ENCODE measurements at places on chromosomes 7 and 10.

- no peak for DNase-seq
These were observed 79.9 kb upstream of the RHEB start for GRCh38 chr7:151599401-151600227.

- no peak for DNase-seq
These were observed 10.6 kb downstream of the CPED1 start for GRCh38 chr7:120998996-120999565.

GRCh38 chr10:52965938-52966401 is 193.4 kb upstream of the MBL2 start:
- DNase-seq, result no peak

DNA sequence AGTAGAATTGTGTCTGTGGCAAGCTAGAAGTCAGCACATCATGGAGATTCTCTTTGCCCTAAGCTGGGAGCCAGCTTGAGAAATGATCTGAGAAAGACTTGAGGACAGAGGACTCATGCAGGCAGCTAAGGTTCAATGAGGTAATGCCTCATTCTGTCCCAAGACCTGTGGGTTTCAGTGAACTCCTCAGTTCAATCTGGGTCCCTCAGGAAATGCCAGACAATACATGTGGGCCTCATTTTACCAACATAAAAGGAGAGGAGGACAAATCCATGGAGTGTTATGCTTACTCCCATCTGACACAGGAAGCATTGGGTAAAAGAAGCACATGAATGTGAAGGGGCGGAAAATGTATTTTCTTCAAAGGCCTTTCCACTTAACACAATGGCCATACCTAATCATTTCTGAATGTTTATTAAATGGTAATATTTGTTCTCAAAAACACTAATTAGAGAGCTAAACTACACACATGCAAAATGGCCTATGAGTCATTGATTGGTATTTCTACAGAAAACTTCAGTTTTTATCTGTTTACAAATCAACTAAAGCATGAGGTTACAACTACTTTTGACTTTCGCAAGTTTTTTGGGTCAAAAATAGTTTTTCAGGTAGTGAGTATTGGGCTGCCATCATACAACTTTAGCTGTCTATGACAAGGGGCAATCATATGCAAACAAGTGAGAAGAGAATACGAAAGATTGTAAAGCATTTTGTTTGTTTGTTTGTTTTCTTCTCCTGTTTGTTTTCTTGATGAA is 205.3 kb downstream of the CHRM2 start:
- no peak for DNase-seq

DNA sequence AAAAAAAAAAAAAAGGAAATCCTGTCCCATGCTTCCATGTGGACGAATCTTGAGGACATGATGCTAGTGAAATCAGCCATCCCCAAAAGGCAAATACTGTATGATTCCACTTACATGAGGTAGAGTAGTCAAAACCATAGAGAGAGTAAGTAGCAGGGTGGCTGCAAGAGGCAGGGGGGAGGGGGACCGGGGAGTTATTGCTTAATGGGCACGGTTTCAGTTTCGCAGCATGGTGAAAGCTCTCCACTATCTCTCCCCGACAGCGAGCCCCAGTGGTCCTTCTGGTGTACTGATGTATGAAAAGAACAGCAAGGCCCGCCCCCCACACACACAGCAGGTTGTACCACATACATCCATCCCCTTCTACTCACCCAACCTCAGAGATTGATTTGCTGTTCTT is 32.8 kb downstream of the NOD1 start:
- no peak for DNase-seq

DNA sequence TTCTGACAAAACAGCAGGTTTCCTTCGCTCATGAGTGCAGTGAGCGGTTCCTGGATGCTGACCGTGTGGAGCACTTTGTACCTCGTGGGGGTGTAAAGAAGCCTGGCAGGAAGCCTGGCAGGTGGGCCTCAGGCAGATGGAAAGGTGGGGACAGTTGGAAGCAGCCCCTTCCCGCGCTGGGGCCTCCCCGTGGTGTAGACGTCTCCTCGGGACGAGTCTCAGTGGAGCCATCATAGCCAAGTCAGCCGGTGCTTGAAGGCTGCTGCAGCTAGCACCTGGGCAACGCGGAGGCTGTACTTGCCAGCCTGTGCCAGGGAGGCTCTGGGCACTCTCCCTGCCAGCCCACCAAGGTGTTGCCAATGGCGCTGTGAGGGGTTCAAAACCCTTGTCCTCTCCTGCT is 154.5 kb downstream of the WDR37 start:
- no peak for DNase-seq

DNA sequence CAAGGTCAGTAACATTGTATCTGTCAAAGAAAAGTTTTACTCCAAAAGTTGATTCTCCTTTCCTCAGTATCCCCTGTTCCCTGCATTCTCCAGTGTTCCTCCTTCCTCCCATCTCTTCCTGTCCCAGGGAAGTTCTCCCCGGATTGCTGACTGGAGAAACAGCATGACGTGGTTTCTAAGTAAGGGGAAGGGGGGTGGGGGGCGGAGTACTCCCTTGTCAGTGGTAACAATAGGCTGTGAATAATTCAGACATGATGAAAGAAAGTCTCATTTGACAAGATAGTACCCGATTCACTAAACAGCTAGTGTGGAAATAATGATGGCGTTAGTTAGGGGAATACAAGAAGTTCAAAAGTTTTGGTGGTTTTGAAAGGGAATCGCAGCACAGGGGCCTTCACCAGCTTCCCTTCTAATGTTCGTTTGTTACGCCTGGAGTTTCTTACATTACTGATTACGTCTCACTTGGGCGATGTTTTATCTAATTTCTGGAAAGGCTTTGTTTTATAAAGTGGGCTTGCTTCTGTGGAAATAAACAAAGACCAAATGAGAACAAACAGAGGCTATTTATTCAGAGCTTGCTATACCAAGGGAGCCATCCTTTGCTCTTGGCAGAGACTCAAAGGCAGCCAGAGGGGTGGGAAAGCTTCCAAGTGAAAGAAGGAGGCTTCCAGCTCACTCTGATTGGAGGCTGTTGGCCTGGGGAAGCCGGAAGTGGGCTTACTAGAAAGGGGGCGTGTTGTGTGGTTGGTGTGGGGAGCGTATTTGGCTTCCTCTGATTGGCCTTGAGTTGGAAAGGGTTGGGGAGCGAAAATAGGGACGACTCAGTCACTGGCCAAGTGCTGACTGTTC is 453.7 kb downstream of the SDK1 start:
- no peak for DNase-seq

DNA sequence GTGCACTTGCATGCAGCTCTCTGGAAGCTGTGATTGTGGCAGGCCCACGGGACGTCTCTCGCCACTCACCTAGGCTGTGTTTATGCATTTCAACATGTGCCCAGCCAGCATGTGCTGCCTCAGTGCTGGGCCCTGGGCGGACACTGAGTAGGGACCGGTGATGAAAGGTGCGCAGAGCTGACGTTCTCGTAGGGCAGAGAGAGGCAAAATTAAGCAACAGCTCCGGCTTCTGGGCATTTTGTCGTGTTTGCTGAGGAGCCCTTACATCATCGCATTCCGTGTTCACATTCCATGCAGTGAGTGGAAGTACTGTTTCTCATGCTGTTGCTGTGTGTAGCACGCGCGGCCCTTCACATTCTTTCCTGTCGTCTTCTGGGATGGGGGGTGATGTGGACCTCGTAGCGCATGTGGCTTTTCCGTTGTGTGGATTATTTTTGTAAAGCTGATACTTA is 50.5 kb downstream of the PRF1 start:
- peak; percentile 86 for DNase-seq

GRCh38 chr7:16422917-16423316 is 1.6 kb upstream of the CRPPA start:
- no peak for DNase-seq

- no peak for DNase-seq
These were observed 4.9 kb upstream of the SLC29A3 start for GRCh38 chr10:71314028-71314693.

GRCh38 chr10:110746254-110746826 is 102.2 kb downstream of the RBM20 start:
- DNase-seq, result no peak

GRCh38 chr7:31695859-31696614 is 9.0 kb downstream of the PPP1R17 start:
- DNase-seq, result no peak

- no peak for DNase-seq
These were observed 50.4 kb downstream of the PYROXD2 start for GRCh38 chr10:98364432-98365102.

DNA sequence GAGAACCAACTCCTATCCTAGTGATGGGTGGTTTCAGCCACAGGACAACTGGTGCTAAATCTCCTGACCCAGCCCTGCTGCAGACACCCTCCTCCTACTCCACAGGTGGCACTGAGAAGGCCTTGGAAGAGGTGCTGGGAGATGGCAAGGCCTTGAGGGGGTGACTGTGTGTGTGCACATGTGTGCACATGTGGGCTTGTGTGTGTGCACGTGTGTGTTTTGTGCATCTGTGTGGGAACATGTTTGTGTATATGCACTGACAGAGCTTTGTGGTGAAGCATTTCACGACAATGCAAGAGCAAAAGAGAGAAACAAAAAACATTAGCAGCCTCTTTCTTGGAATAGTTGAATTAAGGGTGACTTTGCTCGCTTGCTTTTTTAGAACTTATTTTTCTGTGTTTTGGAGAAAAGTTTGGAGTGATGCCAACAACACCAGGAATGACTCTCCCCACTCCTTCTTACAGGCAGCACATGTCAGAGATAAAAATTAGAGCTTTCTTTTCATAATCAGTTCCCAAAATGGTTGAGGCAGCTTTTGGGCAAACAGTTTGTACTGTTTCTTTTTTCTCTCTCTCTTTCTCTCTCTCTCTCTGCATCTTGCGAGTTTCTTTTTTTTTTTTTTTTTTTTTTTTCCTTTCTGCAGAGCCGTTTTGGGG is 69.5 kb downstream of the SEC61G start:
- no peak for DNase-seq

Data from coronary artery (tissue), 2 donors.